Right forelimb (tissue), 1 donor: ENCODE measurements at places on chromosomes 2 and 18.

GRCh38 chr2:187988348-187988747 is 303.3 kb upstream of the GULP1 start:
- DNase-seq, result no peak

DNA sequence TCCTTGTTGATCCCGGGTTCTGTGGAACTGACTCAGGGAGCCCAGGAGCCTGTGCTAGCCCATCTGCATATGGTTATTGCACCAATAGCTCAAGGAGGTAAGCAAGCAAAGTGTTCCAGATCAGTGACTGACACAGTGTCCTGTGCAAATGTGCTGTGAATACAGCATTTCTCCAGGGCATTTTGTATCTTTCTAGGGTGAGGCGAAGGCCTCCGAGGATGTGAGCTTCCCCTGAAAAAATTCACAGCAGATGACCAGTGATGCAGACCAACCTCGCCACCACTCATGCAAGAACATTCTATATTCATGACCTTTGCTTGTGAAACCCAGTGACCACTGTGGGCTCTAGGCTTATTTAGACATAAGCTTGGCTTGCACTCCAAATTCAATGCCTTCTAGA is 15.2 kb upstream of the NT5DC4 start:
- DNase-seq, result peak; percentile 9

DNA sequence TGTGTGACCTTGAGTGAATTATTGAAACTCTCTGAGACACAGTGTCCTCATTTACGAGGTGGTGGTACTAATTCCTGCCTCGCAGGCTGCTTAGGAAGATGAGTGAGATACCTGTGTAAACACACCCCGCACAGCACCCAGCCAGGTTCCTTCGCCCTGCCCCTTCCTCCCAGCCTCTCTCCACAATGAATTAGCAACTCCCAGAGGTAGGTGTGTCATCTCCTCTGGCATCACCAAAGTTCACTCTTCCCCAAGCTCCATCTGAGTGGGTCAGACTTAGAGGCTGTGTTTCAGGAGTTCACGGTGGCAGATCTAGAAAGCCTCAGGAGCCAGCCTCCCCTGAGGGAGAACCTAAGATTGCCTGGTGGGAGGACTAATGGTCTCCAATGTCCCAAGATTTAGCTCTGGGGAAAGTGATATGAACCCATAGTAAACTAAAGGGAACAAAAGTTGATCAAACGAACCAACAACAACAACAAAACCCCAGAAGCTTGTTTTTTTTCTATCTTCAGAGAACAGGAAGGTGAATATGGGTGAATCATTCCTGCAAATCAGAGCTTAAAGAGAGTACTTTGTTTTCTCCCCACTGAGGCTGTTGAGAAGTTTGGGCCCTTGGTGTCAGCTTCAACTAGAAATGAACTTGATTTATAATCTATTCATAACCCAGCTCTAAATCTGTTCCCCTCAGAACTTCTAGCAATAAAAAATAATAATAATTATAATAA is 44.4 kb upstream of the NRP2 start:
- no peak for DNase-seq

DNA sequence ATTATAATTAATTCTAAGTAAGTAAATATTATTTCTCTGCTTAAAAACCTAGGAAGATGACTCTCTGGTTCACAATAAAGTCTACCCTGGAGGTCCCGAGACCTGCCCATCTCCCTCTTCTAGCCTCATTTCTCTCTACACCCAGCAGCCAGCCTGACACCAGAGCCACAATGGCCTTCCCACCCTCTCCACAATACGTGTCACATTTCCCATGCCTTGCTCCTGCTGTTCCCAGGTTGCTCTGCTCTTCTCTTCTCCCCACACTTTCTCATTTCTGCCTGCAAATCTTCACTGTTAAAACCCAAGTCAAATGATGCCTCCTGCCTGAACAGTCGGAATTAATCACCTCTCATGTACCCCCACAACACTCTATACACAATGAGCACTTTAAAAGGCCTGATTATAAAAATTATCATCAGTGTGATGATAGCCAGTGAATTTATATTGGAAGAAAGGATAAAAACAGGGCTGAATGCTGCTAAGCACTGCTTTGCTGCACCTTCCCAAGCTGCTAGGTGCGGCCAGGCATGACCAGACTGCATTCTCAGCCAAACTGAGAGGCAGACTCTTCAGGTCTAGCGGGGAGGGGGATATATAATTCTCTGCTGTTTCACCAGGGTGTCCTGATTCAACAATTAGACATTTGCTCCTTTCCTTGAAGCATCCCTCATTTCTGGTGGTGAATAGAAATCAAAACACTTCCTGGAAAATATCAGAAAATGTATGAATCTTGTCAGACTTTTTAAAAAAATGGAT is 160.6 kb downstream of the DTNA start:
- DNase-seq, result no peak

DNA sequence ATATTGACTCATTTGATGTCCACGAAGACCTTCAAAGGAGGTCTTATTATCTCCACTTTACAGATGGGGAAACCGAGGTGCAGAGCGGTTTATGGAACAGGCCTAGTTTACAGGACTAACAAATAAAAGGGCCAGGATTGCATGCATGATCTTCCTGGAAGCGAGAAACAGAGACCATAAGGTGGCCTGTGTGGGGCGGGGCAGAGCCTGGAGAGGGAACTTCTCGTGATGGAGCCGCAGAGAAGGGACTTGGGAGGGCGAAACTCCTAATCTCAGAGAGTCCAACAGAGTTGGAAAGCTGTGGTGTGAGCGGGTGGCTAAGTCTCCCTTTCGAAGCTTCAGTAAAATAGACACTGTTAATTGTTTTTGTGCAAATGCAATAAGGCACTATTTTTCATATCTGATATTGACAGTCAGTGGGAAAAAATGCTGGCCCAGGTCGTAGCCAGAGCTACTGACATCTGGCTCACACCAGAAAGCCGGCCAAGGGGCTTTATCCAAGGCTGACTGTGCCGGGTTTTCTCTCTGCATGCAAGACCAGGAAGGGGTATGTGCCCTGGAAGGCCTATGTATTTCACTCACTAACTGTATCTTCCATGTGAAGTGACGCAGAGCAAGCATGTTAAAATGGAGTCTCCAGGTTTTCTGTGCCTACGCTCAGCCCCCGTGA is 4.5 kb downstream of the INPP5D start:
- DNase-seq, result peak; percentile 23

- no peak for DNase-seq
Measured at GRCh38 chr18:12048010-12048826, 45.4 kb upstream of the ANKRD62 start.

GRCh38 chr2:124281541-124281940 is 256.5 kb downstream of the CNTNAP5 start:
- DNase-seq, result peak; percentile 50
